T-helper 2 cell (primary cell): ENCODE measurements at places on chromosomes 16 and 17.

DNA sequence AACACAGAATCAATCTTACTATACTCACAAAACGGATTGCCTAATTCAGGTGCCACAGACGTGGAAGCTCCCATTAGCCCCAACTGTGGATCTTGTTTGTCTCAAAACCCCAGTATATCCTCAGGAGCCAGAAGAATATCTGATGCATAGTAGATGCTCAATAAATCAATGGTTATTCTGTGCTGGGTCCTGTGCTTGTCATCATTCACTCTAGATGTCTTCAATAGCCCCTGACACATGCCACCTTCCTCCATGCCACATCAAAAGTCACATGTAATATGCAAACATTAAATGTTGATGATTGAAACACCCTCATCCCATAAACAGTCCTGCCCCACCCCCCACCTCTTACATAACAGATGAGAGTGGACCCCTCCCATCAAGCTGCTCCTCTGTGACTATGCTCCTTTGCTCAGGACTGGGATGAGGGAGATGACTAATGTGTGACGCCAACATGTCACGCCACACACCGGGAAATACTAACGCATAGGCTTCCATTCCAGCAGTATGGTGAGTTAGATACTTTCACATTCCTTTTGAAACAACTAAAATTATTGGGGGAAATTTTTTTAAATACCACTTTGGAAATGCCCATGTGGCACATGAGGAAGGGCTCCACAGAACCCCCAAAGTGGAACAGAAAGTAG lies 267.6 kb upstream of the SDK2 start:
- no peak for DNase-seq

GRCh38 chr16:31079342-31079944 lies 5.2 kb downstream of the ZNF646 start:
- no peak for DNase-seq

DNA sequence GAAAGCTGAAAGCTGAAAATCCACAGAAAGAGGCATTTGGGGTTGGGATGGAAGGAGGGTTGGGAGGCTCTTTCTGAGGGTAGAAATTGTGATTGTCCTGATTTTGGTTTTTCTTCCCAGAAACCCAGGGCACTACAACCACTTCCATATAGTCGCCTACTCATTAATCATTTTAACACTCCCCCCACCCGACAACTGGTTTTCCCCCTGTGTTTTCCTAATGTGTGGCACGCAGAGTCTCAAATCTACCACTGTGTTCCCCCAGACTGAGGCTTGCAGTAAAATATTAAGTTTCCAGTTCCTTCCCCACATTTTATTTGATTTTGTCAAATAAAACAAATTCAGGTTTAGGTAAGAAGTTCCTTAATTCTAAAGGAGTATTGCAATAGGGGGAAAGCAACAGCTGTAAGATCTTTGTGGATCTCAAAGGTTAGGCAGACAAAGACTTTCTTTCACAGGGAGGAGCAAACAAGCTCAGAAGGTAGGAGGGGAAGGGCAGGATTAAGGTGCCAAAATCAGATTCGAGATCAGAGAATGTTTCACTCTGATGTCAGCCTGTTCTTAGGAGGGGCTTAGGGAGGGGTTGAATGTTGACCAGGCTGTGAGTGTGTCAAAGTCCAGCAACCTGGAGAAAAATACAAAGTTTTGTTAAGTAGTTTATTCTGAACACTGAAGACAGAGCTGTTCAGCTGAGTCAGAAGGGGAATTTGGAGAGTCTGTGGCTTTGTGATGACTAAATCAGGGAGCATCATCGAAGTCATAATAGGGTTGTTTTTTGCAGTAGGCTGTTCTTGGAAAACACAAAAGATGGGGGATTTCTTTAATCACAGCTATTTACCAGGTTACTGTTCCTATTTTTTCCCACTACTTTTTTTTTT lies 3.6 kb downstream of the ZNF267 start:
- DNase-seq = no peak

DNA sequence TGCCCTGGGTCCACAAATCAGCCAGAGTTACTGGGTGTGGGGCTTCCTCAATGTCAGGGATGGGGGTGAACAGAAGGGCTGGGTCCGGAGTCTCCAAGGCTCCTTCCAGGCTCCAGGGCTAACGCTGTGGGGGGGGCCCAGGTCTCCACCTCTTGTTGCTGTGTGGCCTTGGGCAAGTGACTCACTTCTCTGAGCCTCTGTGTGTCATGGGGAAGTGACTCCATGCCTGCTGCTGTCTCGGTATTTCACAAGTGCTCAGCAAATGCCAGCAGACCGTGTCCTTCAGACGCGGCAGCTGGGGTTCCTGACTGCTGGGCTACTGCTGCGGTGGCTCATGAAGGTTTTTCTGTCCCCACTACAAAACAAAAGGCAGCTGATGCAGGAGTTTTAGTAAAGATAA lies 26.6 kb downstream of the JPH3 start:
- DNase-seq = no peak

- DNase-seq = peak; percentile 61
Observed at GRCh38 chr17:74862108-74862901, 2.6 kb upstream of the GRIN2C start.

DNA sequence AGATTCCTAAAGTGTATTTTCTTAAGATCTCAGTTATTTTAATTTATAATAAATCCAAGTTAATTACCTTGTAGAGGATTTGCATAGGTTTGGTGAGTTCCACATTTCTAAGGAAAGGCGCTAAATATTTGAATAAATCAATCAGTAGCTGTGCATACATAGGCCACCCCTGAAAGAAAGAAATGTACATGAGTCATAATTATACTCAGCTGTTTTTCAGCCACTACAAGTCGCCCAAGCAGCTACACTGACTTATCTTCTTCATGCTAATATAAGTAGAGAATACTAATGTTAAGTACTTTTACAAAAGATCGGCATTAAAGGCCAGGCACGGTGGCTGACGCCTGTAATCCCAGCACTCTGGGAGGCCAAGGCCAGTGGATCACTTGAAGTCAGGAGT lies 14.9 kb downstream of the SETD6 start:
- DNase-seq = no peak

- no peak for DNase-seq
Observed at GRCh38 chr16:74951681-74952080, 33.2 kb downstream of the WDR59 start.

- DNase-seq = no peak
Observed at GRCh38 chr17:1493291-1493980, 950 bp upstream of the MYO1C start.
